SJSA1 (cell line): ENCODE measurements at places on chromosomes 3 and 15. TPM values are rescaled to one million over a fixed set of nuclear protein-coding genes. Genes with fewer than 3 reads are reported as not detected.

Gene GOLGA8N
- total RNA-seq: 1.9 and 2.5 TPM in 2 replicates

Gene TEX55
- not detected in 2 replicates for total RNA-seq

Gene EIF4E3
- total RNA-seq: 0.91 and 2.3 TPM in 2 replicates

Gene DTWD1
- total RNA-seq: 26.0 and 41.3 TPM in 2 replicates

Gene CTDSPL
- 27.4 and 42.4 TPM in 2 replicates for total RNA-seq

Gene CCR3
- 0.29 and 0.66 TPM in 2 replicates for total RNA-seq

Gene ALS2CL
- 0.37 TPM in 1 of 2 replicates, not detected in the other for total RNA-seq

Gene MINAR1
- total RNA-seq: 0.38 and 0.82 TPM in 2 replicates

Gene LYSMD4
- total RNA-seq: 8.6 and 11.6 TPM in 2 replicates

DNA sequence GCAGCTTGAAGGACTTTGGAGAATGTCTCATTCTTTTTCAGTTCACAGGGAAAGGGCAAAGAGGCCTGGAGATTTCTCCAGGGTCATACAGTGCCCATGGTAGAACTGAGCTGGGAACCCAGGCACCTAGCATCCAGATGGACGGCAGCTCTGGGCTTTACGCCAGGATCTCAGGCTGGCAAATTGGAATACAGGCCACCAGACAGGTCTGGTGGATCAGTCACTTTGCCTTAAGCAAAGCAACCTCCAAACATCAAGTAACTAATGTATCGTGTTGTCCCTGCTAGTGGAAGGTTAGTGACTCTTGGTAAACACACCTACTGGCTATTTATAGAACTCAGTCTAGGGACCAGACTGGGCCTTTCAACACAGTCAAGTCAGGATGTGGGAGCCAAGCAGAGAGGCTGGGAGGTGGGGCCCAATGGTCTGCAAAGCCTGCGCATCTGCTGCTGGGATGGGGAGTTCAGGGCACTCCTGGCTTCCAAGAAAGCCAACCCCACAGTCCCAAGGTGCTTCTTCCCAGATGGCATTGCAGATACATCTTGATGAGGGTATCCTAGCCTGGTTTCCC lies 30.2 kb downstream of the RPLP1 start:
- DNase-seq: no peak

GRCh38 chr15:50890751-50891150 lies 17.7 kb upstream of the AP4E1 start:
- no peak for DNase-seq

GRCh38 chr3:31114929-31115283 lies 220.4 kb upstream of the GADL1 start:
- DNase-seq: no peak

- no peak for DNase-seq
Observed at GRCh38 chr3:42786212-42786611, 13.2 kb upstream of the CCDC13 start.

DNA sequence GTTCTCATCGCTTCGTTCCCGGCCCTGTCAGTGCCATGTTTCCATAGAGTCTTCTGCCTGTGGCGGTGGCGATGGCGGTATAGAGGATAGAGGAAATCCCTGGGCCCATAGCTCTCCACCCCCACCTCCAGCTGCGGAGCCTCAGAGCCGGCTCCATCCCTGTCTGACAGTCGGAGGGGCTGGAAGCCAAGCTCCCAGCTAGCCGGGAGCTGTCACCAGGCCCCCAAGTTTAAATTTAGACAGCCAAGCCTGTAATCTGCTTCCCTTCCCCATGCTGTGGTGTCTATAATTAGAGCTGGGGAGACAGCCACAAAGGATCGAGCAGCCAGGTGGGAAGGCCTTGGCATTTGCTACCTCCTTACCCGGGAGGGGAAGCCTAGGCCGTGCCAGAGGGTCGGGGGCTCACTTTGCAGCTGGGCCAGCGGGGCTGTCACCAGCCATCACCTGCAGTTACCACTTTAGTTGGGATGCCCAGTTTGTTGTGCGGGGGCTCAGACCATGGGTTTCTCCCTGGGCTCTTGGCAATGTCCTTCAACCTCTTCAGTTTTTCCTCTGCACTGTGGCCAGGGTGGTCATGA lies 56.3 kb upstream of the SEC13 start:
- no peak for DNase-seq

DNA sequence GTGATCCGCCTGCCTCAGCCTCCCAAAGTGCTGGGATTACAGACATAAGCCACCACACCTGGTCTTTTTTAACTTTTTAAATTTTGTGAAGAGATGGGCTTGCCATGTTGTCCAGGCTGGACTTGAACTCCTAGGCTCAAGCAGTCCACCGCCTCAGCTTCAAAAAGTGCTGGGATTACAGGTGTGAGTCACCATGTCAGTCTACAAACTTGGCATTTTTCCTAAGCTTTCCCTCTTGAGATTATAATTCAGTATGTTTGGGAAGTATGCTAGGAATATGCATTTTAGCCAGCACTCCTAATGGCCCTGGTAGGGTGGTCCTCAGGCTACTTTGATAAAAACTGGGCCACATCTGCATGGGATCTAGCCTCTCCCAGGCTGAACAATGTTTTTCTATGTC lies 4.4 kb downstream of the WDR73 start:
- DNase-seq: no peak

DNA sequence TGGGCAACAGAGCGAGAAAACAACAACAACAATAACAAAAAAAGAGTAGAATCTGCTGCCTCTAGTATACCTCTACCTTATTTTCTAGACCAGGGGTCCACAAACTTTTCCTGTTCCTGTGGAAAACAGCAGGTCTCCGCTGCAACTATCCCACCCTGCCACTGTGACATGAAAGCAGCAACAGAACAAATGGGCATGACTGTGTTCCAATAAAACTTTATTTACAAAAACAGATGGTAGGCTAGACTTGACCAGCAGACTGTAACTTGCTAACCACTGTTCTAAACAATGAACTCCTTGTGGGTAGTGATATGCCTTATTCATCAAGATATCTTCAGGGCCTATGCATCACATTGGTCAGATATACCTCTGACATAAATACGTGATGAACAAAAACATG lies 25.3 kb downstream of the POLQ start:
- DNase-seq: no peak

DNA sequence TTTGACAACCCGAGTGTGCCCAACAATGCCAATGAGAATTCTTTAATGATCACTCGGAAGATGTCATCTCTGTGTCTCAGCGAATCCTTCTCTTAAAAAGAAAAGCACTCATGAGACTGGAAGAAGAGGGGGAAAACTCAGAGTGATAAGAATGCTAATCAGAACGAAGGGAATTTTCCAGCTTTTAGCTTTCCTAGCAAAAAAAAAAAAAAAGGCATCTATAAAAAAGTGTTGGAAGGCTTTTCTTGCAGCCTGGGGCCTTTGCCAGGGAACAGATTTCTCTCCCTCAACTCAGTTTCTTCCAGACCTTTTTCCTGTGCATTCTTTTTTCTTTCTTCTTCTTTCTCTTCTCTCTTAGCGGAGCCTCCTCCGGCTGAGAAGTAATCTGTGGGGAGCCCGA lies 80.5 kb upstream of the NEO1 start:
- DNase-seq: no peak

GRCh38 chr3:145176907-145177306 lies 984.1 kb downstream of the PLOD2 start:
- no peak for DNase-seq

GRCh38 chr3:150547045-150547741 lies 606 bp downstream of the EIF2A start:
- no peak for DNase-seq

DNA sequence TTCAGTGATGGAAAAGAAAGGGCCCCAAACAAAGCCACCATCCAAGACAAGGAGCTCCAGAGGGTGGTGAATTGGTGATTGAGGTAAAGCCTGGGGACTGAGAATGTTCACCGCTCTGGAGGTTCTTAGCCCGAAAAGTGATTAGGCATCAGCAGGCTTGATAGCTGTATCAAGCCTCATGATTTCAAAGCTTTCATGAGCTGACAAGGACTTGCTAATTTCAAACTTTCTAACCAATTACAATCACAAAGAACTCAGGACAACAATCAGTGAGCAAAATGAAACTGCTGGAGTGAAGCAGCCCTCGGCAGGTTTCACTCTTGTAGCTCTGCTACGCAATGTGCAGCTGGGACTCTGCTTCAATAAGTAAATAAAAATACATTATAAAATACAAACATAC lies 391.3 kb downstream of the TIGIT start:
- no peak for DNase-seq

DNA sequence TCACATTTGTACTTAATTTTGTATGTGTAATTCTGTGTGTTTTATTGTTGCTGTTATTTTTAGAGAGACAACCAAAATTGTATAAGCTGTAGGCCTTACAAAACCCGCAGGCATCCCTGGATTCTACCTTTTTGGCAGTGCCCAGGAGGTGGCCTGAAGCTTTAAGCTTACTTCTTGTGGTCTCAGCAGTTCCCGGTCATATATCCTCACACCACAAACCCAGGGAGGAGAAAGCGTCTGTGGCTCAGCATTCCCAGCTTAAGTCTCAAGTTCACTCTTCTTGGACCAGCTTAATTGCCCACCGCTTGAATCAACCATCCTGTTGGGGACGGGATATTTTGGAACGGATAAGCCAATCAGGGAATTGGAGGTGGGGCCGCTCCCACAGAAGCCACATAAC lies 36.7 kb downstream of the C2CD4A start:
- DNase-seq: no peak

DNA sequence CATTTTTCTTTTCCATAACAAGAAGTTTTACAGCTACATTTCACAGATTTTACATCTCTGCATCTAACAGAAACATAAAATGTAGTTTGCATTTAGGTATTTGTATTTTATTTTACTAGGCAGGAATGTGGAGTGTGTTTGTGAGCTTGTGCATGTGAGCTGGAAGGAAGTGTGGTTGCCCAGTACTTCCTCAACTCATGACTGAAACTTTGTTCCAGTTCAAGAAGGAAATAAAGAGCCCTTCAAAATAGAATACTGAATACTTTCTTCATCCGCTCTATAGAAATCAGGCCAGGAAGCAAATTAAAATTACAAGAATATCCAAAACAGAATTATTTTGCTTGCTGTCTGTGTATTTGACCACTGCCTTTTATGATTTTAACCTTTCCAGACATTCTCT lies 81.3 kb downstream of the CHL1 start:
- no peak for DNase-seq
